ENCODE measurements at places on chromosomes 2 and 18.

DNA sequence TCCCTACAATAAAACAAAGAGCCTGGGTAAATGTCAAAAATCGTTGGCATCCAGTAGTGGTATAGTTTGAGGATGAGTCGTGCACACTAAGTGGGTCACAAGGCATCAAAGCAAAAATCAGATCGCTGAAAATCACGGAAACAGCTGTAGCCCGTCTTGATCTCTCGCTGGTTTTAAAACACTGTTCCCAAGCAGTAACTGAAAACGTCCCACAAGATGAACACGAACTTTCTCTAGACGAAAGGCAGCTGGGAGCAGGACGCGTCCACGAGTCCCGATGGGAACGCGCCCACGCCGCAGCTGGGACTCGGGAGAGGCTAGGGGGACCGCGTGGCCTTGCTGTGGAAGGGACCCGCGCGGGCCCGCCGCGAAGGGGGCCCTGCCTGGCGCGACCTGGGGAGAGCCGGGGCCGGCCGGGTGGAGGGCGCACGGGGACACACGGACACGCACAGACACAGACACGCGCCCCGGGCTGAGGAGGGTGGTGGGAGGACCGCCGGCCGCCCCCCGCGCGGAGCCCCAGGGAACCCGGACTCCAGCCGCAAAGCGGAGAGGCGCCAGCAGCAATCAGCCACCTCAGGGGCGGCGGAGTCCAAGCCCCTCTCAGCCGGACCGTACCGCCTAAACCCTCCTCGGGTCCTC, 651 bp downstream of the STK17B start:
- no peak for DNase-seq

- DNase-seq, result no peak
Measured at GRCh38 chr2:221042926-221043325, 529.2 kb downstream of the EPHA4 start.

- DNase-seq, result no peak
Measured at GRCh38 chr2:222355860-222356259, 57.1 kb upstream of the PAX3 start.

GRCh38 chr2:240688553-240688919, 3.1 kb upstream of the AQP12A start:
- DNase-seq, result no peak

- DNase-seq, result no peak
Measured at GRCh38 chr18:48621240-48621639, 82.4 kb downstream of the CTIF start.

DNA sequence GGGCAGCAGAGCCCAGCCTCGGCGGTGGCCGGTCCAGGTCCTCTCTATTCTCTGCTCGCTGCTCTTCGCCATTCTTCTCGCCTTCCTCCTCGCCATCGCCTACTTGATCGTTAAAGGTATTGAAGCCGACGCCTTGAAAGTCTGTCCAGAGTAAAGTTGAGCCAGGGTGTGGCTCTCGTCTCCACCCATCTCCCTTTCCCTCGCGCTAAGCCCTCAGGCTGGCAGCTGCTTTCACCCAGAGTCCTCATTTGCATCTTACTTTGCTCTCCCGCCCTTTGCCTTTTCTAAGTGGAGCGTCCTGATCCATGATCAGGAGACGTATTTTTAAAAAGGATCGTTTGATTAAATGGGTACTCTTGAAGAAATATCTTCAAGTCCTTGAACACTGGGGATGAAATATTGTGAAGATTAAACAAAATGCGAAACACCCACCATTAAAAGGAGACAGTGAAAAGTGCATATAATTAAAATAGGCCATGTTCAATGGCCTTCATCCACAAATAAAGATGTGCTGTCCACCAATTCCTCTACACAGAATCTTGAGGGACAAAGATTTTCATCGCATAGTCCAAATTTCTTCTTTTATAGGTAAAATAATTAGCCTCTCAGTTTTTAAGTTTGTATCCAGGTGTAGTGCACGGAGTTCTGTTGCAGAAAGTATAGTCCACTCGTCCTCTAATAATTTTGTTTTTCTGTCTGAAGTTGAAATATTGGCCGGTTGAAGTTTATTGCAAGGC, 657 bp downstream of the ARL6IP6 start:
- no peak for DNase-seq

GRCh38 chr2:179021258-179021657, 28.7 kb downstream of the CCDC141 start:
- no peak for DNase-seq

GRCh38 chr2:122705746-122706145, 950.3 kb downstream of the TSN start:
- DNase-seq, result no peak

DNA sequence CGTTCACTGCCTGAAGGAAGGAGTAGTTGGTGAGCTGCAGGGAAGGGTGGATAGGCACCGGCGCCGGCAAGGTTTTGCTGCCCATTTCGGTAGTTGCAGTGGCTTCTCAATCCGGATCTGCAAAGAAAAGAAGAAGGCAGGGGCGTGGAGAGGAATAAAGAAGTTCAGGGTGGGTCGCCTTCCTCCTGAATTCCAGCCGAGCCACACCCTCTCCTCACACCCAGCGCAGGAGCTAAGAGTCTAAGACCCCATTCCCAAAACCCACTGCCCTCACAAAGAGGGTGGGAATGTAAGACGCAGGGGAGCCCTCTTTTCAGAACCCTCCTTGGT, 4.7 kb downstream of the OSR1 start:
- DNase-seq, result no peak

DNA sequence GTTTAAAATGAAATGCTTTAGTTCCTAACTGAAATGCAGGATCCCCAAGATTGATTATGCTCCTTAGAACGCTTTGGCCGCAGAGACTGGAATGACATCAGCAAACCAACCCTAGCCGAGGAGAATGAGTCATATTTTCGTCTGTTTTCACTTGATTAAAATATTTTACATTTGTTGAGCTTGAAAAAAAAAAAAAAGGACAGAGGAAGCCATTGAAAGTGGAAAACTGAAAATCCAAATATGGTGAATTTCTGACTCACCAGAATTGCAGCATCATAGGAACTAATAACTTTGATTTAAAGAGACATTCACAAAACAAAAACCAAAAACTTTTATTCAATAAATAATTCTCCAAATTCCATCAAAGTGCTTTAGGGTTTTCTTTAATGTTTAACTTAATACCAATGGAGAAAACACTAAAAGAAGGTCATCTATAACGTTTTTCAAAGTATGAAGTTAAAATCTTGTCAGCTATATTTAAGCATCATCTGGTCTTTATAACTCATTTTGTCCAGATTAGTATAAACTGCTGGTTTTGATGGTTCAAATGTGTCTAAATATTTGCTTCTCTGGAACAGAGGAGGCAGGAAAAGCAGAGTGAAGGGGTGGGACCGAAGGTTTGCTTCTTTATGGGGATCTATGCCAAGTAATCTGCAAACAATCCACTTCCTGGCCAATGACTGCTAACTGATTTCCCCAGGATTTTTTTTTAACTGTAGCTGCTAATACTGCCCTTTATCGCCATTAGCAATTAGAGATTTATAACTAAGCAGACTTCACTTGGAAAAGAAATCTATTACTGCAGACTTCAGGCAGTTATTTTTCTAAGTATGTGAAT, 30.9 kb upstream of the COL5A2 start:
- DNase-seq, result no peak

DNA sequence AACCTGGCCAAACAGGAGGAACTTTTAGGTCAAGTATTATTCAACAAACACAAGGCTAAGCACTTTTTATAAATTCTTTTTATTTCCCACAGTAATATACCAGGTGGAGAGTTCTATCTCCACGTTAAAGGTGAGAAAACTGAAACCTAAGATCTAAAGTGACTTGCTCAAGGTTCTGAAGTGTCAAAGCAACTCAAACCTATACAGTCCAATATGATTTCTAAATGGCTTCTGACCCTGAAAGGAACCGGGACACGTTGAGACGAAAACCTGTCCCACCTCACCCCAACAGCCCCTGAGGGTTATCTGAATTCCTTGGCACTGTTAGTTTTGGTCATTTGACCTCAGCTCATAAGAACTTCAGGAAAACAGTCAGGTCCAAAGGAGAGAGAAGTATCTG, 814.5 kb upstream of the LRATD1 start:
- no peak for DNase-seq

GRCh38 chr18:44659771-44660170, 20.9 kb upstream of the SETBP1 start:
- DNase-seq, result no peak

GRCh38 chr2:56754627-56755026, 570.8 kb downstream of the CCDC85A start:
- no peak for DNase-seq

DNA sequence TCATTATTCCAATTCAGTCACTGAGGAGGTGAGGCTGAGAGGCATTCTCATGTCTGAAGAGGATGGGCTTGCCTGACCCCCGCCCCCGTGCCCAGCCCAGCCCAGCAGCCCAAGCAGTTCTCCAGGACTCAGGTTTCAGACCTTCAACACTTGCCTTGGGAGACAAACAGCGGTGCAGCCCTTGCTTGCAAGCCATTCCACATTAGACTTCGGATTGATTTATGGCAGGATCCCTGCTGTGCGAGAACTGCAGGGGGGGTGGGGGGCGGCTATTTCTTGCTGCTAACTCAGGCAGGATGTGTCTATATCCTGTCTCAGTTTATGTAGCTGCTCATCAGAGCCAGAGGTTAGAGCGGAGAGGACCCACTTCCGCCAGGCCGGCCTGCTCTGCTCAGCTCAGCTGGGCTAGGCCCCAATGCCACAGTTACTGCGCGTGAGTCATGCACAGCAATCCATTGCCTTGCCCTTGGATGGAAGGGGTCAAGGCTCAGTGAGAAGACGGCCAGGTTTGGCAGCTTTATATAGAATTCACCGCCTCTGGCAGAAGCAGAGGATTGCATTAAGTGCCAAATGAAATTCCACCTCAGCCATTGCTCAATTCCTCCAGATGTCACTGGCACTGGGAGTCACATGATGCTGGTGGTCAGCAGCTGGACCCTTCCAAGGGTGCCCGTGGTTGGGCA, 1.8 kb downstream of the GYPC start:
- DNase-seq, result no peak

GRCh38 chr2:60657673-60658072, 98.4 kb upstream of the PAPOLG start:
- DNase-seq, result no peak

GRCh38 chr2:239278941-239279365, 121.9 kb downstream of the HDAC4 start:
- no peak for DNase-seq

GRCh38 chr2:9897331-9897737, 54.1 kb downstream of the TAF1B start:
- no peak for DNase-seq

DNA sequence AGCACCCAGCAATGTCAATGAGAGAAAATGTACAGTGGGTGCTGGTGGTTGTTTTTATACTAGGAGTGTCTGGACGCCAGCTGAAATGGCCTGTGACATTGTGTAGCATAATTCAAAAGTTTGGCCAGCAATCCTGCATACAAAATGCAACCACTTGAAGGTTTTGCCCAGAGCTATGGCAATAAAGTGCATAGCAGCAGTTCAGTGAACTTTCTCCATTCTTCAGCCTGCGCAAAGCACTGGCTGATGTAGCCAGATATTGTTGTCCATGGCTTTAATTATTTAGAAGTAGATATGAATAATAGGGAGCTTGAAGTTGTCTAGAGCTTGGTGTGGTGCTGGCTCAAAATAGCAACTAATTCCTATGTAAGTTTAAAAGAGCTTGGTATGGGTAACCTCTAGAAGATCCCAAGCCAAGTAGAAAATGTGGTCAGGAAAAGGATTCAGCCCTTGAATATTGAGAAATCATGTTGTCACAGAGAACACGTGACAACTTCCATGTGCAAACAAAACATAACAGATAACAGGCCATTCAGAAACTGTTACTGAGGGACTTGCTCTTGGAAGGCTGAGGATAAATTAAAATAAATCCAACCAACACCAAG, 33.3 kb upstream of the PGAP1 start:
- no peak for DNase-seq

DNA sequence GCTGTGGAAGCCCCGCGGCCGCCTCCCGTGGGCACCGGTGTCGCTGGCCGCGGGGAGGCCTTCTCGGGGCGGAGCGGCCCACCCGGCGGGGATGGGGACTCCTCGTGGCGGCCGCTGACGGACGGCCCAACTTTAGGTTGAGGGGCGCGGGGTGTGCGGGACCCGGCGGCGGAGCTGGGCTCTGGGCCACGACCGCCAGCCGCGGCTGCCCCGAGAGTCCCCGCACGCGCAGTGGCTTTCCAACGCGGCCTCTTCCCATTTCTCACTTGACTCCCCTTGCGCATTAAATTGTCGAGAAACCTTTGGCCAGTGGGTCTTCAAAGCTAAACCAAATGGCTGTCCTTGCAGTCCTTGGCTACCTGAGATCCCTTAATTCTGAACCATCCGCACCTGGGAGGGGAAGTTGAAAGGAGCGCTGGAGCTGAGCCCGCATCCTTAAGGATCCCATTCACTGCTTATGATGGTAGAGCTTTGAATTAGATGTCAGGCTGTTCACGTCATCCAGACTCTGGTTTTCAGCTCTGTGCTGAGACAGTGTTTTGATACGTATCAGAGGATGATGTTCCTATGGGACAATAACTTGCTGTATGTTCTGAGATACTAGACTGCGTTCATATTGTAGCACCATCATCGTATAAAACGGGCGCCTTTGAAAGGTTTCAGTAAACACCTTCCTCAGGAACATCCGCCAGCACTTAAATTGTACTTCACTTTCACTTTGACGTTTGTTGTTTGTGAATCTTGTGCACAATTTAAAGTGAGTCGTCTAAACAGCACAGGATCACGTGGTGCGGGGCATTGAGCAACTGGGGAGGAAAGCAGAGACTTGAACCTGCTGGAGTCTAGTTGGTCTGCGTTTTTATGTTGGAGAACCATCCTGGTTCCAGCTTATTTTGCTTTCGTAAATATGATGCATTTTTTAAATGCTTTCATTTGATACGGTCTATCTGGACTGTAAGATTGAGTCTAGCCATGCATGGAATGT, 874 bp downstream of the CLIP4 start:
- no peak for DNase-seq

GRCh38 chr2:190280565-190281350, 38.9 kb downstream of the HIBCH start:
- DNase-seq, result no peak

GRCh38 chr2:22634167-22634566, 750.8 kb upstream of the KLHL29 start:
- no peak for DNase-seq

GRCh38 chr2:71778936-71779773, 325.8 kb downstream of the DYSF start:
- DNase-seq, result no peak

GRCh38 chr2:56703001-56703400, 519.2 kb downstream of the CCDC85A start:
- DNase-seq, result no peak

DNA sequence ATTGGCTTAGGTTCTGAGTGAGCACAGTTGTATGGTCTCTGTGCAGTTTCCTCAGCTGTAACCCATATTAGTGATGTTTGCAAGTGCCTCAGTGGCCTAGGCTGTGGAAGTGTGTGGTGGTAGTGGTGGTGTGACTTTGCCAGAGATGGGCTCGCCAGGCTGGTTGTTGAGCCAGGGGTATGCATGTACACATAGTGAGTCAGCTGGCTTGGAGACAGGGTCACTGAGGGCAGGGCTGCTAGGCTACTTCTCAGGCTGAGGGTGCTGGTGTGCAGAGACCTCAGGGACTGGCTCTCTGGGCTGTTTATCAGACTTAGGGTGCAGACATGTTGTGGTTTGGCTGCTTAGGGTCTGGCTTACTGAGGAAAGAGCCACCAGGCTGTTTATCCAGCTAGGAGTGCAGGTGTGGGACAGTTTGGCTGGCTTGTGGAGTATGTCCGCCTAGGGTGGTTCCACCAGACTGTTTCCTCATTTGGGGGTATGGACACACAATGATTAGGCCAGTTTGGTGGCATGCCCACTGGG, 15.0 kb downstream of the APLF start:
- no peak for DNase-seq

- no peak for DNase-seq
Measured at GRCh38 chr2:102190430-102191107, 3.7 kb downstream of the IL1RL2 start.

Data from cortex of kidney (tissue), 1 donor.